Body of pancreas (tissue), 4 donors: ENCODE measurements at places on chromosomes 16 and 17.
A peak's percentile ranks its signal among the peaks of the same experiment; 100 is the strongest.

DNA sequence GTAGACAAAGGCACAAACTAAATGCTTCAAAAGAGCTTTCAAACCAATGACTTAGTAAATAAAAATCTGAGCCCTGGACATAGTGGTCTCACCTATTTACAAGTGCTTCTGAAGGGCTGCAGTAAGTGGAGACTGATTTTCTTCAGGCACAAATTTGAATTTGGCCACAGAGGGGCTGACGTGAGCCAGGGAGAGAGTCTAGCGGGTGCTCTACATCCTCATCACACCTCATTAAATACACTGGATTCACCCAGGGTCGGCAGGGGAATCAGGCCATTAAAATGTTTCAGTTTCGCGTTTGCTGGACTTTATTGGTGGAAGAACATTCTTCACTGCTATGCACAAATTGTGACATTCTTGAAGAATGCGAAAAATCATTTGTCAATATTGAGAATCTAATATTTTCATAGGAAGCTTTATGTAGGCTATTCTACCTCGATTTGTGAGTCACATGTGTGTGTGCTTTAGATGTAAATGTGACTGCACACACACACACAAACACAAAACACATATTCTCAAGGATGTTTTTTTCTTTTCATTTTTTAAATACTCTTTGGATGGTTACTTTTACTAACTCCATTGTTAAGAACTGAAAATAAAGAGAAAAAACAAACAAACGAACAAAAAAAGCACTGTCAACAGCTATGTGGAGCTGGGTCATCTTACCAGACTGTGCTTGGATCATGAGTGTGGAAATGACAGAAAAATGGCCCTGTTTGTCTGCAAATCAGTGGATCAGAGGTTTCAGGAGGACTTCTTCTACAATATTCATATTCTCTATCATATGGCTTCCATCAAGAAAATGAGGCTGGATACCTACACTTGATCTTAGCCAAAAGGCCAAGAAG lies 58.9 kb downstream of the CDH11 start:
- no peak for DNase-seq

GRCh38 chr17:44362949-44363612 lies 572 bp downstream of the FAM171A2 start:
- DNase-seq = no peak

- no peak for DNase-seq
Observed at GRCh38 chr16:66845080-66845410, 831 bp downstream of the CA7 start.

- DNase-seq = no peak
Observed at GRCh38 chr17:63925615-63926014, 6.5 kb downstream of the CD79B start.

GRCh38 chr17:74015990-74016389 lies 187.5 kb upstream of the RPL38 start:
- no peak for DNase-seq

- DNase-seq = peak; percentile 39
Observed at GRCh38 chr16:14310519-14310991, 239.4 kb downstream of the MRTFB start.

GRCh38 chr17:38724337-38724988 lies 5.7 kb upstream of the CISD3 start:
- DNase-seq = peak; percentile 78

DNA sequence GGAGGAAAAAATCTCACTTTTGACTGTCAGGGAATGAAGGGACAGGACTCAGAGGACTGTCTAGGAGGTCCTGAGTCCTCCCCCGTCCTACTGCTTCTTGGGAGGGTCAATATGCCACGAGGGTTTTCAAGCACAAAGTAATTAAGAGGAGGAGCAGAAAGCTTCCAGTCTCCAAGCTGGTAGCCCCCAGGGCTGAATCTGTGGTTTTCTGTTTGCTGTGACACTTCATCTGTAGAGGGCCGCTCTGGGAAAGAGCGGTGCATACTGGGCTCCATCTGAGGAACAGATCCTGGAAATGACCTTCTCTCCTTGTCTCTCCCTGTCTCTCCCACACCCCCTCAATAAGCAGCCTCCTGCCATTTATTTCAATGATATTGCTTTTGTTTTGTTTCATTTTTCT lies 180.1 kb upstream of the SDK2 start:
- no peak for DNase-seq

GRCh38 chr17:34616148-34616547 lies 36.8 kb downstream of the TMEM132E start:
- no peak for DNase-seq

GRCh38 chr16:3580686-3581085 lies 3.5 kb upstream of the NLRC3 start:
- DNase-seq = no peak

- DNase-seq = no peak
Observed at GRCh38 chr16:50603206-50604064, 55.2 kb downstream of the NKD1 start.

DNA sequence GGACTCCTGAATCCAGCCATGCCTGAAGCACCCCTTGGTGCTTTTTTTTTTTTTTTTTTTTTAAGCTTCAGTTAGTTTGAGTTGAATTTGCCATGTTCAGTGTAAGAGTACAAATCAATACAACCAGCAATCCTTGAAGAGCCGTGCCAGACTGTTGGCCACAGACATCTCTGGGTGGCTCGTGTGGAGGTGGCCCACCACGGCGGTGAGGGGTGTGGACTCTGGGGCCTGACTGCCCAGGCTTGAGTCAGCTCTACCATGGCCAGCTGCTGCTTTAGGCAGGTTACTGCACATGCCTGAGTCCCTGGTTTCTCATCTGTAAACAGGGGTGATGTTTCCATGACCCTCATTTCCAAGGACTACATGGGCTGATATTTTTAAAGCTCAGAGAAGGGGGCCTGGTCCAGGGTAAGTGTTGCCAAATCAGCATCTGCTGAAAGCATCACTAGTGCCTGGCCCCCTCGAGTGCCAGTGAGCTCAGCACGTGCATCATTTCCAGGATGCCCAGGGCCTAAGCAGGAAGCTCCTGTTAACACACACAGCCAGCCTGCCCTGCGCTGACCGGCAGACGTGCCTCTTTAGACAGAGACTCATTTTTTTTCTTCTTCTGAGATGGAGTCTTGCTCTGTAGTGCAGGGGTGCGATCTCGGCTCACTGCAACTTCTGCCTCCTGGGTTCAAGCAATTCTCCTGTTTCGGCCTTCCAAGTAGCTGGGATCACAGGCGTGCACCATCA lies 90.1 kb downstream of the DNAH17 start:
- DNase-seq = no peak

DNA sequence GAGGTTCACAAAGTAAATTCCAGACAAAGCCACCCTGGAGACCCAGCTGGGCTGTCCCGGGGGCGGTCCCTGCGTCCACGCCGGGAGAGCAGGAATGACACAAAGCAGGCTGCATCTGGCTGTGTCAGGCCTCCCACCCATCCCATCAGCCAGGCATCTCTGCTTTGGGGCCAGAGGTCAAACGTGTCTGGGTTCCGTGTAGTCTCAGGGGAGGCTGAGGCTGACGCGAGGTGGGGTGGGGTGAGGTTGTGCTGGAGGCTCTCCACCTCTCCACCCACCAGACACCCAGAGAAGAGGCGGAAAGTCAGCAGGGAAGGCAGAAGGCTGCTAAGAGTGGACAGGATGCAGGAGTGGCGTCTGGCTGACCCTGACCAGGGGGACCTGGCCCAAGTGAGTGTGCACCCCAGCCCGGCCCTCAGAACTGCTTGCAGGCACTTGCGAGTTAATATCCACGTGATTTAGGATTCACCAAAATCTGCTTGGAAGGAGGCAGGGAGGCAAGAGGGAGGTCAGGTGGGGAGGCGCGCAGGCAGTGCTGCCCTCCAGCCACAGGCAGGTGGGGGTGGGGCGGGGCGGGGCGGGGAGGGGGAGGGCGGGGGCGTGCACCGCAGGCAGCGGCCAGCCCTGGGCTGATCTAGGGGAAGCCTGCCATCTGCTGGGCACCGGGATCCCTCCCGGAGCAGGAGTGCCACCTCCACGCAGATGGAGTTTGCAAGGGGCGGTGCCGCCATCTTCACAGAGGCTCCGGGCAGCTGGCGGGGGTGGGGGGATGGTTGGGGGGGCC lies 44.3 kb downstream of the TBC1D16 start:
- DNase-seq = peak; percentile 91

DNA sequence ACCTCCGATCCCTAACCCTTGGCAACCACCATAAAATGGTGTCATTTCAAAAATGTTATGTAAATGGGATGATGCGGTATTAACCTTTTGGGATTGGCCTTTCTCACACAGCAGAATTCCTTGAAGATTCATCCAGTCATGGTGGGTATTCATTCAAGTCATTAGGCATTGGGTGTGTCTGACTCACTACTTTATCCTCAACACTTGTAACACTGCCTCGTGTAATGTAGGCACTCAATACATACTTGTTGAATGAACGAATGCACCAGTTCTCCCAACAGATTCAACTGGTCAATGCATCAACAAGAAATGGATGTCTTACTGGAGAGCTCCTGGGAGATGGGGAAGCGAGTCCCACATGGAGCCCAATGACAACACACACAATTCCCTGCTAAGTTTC lies 21.8 kb upstream of the GAN start:
- DNase-seq = no peak

- DNase-seq = no peak
Observed at GRCh38 chr16:17068524-17068923, 402.2 kb downstream of the XYLT1 start.

DNA sequence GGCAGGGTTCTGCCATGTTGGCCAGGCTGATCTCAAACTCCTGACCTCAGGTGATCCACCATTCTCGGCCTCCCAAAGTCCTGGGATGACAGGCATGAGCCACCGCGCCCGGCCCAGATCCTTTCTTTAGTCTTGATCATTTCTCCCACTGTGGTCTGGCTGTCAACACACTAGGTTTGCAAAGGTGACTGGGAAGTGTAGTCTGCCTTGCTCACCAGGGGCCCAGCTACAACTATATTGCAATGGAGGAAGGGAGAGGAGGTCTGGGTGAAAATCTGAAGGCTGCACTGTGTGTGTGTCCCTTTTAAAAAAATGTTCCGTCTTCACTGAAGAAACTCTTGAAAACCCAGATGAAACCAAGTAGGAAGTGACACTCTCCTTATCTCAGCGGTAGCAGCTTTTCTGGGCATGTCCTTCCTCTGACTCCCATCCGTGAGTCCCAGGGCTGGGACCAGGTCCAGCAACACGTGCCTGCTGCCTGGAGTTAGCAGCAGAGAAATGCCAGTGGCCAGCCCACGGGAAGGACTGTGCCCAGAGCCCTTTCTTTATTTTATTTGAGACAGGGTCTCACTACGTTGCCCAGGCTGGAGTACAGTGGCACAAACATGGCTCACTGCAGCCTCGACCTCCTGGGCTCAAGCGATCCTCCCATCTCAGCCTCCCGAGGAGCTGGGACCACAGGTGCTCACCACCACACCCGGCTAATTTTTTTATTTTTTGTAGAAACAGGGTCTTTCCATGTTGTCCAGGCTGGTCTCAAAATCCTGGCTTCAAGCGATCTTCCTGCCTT lies 17.8 kb upstream of the KIF19 start:
- no peak for DNase-seq

GRCh38 chr16:69351309-69352027 lies at the start of gene TMED6:
Gene TMED6 (minus strand): TSS chr16:69351786. CDS start chr16:69351753, 33 bp downstream.
- peak; percentile 92 for DNase-seq

DNA sequence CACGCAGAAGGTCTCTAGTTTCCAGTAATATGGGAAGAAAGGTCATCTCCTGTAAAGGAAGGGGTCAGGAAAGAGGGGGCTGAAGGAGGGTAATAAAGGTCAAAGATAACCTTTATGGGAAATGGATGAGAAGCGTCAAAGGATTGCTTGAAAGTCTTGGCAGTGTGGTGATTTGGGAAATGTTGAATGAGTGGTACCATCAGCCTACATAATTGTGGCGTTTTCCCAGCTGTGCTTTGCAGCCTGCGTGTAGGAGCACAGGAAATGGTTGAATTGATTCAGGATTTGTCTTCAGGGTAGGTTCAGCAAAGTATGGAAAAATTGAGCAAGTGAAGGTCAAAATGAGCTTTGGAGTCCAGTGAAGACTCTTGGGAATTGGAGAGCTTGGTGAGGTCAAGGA lies 115.8 kb upstream of the NOL11 start:
- DNase-seq = no peak

DNA sequence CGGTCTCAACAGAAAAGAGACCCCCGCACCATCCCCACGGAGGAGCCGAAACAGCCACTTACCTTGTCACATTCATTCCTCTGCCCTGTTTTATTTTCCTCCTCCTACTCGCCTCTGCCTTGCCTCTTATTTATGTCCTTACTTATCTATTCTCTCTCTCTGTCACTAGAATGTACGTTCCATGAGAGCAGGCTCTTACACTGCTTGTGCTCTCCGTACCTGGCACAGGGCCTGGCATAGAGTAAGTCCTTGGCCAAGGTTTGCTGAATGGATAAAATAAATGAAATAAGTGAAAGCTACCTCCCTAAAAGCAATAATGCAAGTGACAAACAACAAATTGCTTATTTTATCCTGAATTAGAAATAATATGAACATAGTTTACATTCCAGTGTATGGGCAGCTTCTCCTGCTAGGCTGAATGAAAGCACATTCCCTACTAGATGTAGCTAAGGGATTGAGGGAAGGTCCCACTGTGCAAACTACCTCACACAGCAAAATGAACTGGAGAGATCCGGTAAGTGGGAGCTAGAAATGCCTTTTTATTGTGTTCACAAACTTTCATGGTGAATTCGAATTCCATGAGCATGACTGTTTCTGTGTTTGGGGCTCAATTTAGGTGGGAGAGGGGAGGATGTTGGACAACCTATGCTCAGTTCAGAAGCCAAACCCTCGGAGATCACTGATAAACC lies 173.1 kb downstream of the PARN start:
- no peak for DNase-seq

GRCh38 chr16:61842666-61843065 lies 193.6 kb downstream of the CDH8 start:
- DNase-seq = no peak

GRCh38 chr16:31708348-31708747 lies 165.3 kb upstream of the ZNF267 start:
- DNase-seq = no peak

DNA sequence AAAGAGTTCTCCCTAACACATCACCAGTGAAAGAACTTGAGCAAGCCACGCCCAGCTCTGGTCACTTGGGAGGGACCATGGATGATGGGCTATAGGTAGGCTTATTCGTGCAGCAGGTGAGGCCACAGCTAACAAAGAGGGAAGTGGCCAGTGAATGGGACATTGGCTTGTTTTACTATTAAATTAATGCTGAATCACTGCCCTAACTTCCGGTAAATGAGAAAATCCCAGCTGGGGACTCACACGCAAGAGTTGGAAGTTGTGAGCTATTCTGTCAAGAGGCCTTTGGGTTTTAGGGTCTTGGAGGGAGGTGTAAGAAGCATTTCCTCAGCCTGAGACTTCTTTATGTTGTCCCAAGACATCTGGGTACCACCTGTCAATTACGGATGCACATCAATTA lies 315.3 kb downstream of the XYLT1 start:
- DNase-seq = no peak

DNA sequence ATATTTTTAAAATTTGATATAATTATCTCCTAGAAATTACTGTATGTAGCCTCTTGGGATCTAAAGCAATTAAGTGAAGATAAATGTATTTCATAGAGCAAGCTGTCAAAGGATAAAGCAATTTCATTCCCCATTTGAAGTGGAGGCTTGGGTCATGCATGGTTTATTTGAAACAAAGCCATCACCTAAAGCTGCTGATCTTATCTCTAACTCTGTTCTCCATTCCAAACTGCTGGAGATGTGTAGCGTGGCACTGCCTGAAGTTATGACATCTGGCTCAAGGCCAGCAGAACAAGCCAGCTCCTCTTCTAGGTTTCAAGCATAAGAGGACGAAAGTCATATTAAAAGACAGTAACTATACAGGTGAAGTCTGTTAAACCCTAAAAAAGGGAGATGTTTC lies 83.9 kb downstream of the HIC1 start:
- no peak for DNase-seq

- DNase-seq = peak; percentile 58
Observed at GRCh38 chr17:33049781-33050414, 58.3 kb downstream of the SPACA3 start.
